Left lung (tissue), 14 donors: ENCODE measurements at places on chromosomes 4 and X. TPM values are rescaled to one million over a fixed set of nuclear protein-coding genes. Genes with fewer than 3 reads are reported as not detected.

Gene BANK1
- 2.4 TPM for polyA plus RNA-seq

- DNase-seq: no peak
Observed at GRCh38 chrX:103187953-103188475, 26.9 kb upstream of the BEX4 start.

DNA sequence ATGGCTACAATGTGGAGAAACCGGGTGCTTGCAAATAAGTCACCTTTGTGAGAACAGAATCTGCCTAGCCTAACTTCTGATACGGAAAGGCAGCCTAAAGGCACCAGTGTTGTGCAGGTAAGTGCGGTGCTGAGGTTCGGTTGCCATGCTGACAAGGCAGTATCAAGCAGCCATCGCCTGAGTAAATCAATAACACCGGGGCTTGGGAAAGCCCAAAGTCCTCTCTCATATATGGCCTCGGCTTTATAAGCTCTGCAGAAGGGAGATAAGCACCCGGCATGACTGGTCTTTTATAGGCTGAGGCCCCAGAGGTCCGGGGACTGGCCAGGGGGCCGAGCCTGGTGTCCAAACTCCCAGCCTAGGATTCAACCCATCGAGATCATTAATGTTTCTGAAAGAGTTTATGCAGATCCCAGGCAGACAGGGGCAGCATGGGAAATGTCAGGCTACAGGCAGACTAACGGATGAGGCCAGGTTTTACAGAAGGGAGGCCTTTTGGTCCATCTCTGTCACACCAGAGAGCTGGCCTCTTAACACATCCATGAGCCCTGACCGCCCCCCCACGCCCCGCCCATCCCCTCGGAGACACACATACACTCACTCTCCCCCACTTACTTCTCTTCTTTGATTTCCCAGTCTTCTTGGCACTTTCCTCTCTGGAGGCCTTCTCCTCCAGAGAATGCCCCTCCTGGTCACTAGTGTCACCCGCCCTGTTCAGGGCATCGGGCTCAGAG lies 38.5 kb downstream of the ELF4 start:
- no peak for DNase-seq

DNA sequence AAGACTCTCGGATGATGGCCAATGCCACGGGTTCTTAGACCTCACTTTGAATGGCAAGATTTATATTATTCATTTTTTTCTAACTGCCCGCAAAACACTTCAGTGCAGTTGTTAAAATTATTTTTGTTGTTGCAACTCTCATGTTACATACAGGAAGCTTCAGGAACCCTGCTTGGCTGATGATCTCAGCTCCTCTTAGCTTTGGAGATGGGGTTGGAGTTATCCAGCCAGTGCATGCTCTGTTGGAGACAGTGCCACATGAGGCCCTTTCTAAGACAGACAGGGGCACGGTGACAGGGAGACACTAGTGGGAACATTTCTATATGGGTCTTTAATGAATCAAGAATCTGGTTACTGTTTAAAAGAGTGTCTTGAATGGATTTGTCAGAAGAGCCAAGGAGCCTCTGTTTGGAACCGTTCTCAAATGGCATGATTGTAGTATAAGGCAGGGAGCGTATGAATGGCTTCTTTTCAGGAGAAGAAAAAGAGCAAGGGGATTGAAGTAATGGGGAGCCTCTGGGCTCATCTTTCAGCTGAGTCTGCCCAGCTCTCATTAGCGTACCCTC lies 61.9 kb upstream of the ENPP6 start:
- no peak for DNase-seq

- DNase-seq: no peak
Observed at GRCh38 chr4:150668824-150669223, 86.9 kb downstream of the MAB21L2 start.

DNA sequence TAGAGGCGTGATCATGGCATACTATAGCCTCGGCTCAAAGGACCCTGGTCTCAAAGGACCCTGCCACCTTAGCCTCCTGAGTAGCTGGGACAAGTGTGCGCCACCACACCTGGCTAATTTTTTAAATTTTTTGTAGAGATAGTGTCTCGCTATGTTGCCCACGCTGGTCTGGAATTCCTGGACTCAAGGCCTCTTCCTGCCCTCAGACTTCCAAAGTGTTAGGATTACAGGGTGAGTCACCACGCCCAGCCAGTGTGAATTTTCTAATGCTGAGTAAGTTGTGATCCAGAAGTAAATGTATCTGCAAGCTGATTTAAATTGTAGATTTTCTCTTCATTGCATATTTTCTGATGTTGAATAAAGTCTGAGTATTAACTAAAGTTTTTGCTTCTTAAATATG lies 2.6 kb upstream of the ZNF674 start:
- no peak for DNase-seq

Gene CTAG1A
- polyA plus RNA-seq: not detected

- DNase-seq: no peak
Observed at GRCh38 chr4:3491681-3492405, 28.7 kb downstream of the DOK7 start.

- DNase-seq: no peak
Observed at GRCh38 chr4:170758988-170759387, 669.2 kb upstream of the AADAT start.

DNA sequence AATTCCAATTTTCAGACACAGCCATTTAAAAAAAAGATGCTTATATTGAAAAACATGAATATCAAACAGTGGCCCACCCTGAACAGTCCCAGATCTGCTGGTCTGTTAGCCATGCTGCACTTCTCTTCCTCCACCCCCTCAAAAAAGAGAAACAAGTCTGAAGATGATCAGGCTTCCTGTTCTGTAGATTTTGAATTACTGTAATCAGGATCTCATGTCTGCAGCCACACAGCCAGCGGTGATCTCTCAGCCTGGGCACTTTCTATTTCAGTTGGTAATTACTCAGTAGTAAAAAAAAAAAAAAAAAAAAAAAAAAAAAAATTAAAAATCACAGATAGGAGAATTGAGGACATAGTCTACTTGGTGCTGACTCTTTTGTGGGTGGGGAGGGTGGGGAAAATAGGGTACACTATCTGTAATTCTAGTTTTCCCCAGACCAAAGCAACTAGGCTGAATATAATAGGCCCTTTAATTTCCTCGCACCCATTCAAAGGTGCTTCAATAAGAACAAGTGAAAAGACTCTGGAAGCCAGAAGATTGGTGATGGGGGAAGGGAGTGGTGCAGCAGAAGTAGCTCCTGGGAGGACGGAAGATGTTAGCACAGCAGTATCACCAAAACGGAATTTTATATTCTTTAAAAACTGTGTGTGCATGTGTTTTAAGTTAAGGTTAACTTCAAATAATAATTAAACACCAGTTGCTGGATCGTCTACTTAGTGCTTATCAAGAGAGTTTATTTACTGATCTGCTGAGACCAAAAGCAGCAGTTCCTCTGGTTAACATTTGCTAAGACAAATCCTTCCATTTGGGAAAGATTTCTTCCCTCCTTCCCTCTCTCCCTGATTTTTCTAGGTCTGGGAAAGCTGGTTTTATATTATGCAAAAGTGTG lies 47.0 kb downstream of the SPRY1 start:
- DNase-seq: no peak

- DNase-seq: no peak
Observed at GRCh38 chr4:6450709-6451108, 21.7 kb downstream of the PPP2R2C start.

Gene GAB3
- 6.7 TPM for polyA plus RNA-seq

DNA sequence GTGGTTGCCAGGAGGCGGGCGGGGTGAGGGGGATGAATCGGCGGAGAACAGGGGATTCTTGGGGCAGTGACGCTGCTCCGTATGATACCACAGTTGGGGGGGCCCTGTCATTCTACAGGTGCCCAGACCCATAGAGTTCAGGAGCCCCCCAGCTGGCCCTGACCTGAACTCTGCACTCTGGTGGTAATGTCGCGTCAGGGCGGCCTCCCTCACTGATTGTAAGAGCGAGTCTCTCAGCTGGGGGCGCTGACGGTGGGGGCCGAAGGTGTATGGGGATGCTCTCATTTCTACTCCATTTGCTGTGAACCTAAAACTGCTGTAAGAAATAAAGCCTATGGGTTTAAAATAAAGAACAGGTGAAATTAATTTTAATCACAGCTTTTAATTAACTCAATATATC lies 91.8 kb upstream of the PSAPL1 start:
- DNase-seq: no peak

GRCh38 chr4:163548481-163549243 lies 54.2 kb downstream of the TMA16 start:
- DNase-seq: no peak
